ENCODE measurements at places on chromosomes 5 and 9. TPM values are rescaled to one million over a fixed set of nuclear protein-coding genes. Genes with fewer than 3 reads are reported as not detected.

Gene SLC36A2
- total RNA-seq = not detected

Gene SMIM33
- total RNA-seq = not detected

Gene PCDHA1
- total RNA-seq = not detected

Gene TLX3
- not detected for total RNA-seq

Gene WDR38
- 0.78 TPM for total RNA-seq

Gene ANKRD20A1
- 0.78 TPM for total RNA-seq

Gene OR1N1
- not detected for total RNA-seq

Gene FOXD4L3
- total RNA-seq = not detected

- no peak for DNase-seq
- no peaks in the 10 kb centered on the region for H3K27me3 ChIP-seq
- H3K4me3 ChIP-seq = no peak overlapping the region
- no peaks in the 10 kb centered on the region for H3K4me1 ChIP-seq
- H3K27ac ChIP-seq = no peak overlapping the region
- no peaks in the 10 kb centered on the region for H3K36me3 ChIP-seq
These were observed 17.3 kb upstream of the BICD2 start for GRCh38 chr9:92781899-92782298.

- H3K4me3 ChIP-seq = no peak overlapping the region
- no peaks in the 10 kb centered on the region for H3K36me3 ChIP-seq
- H3K27me3 ChIP-seq = no peaks in the 10 kb centered on the region
- DNase-seq = no peak
These were observed 147.0 kb downstream of the GABRG2 start for GRCh38 chr5:162214551-162214950.

GRCh38 chr5:90844931-90845330 is 286.3 kb downstream of the ADGRV1 start:
- H3K4me1 ChIP-seq = no peaks in the 10 kb centered on the region
- H3K4me3 ChIP-seq = no peak overlapping the region
- no peaks in the 10 kb centered on the region for H3K27me3 ChIP-seq

DNA sequence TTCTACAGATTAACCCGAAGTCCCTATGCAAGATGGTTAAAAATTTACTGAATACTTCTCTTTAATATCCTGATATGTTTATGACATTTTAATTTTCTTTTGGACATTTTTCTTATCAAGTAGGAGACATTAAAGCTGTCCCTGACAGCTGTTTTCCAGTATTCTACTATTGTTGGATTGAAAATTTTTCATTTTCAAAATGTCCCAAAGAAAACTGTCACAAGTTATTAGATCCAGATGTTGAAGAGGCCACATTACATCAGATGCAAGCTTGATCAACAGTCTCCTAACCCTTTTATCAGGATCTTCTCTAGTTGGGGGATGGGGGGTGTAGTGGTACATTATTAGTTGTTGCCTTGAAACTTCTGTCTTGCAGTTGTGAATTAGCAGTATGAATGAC is 1402.7 kb upstream of the DMAC1 start:
- no peak for DNase-seq
- no peak overlapping the region for H3K4me3 ChIP-seq
- H3K4me1 ChIP-seq = no peaks in the 10 kb centered on the region
- no peaks in the 10 kb centered on the region for H3K27me3 ChIP-seq
- H3K27ac ChIP-seq = no peak overlapping the region

GRCh38 chr5:78221964-78222451 is 72.5 kb downstream of the AP3B1 start:
- H3K27ac ChIP-seq = no peak overlapping the region
- H3K36me3 ChIP-seq = no peaks in the 10 kb centered on the region
- H3K4me3 ChIP-seq = no peak overlapping the region
- no peaks in the 10 kb centered on the region for H3K4me1 ChIP-seq

- H3K4me1 ChIP-seq = peaks cover 10% of the 10 kb centered on the region
- peak; percentile 18 for DNase-seq
- no peak within 1 kb of the TSS for H3K27ac ChIP-seq
- no peaks in the 10 kb centered on the region for H3K36me3 ChIP-seq
- peak within 1 kb of the TSS; percentile 8 for H3K4me3 ChIP-seq
These were observed at the start of gene HACD4 for GRCh38 chr9:21031091-21031807. HACD4 (minus strand) TSS chr9:21031640; CDS start chr9:21031590, 50 bp downstream.

GRCh38 chr9:103625161-103625804 is 468.8 kb upstream of the SMC2 start:
- no peaks in the 10 kb centered on the region for H3K36me3 ChIP-seq
- H3K27me3 ChIP-seq = no peaks in the 10 kb centered on the region
- no peak overlapping the region for H3K4me3 ChIP-seq
- DNase-seq = no peak
- H3K27ac ChIP-seq = no peak overlapping the region

- no peaks in the 10 kb centered on the region for H3K27me3 ChIP-seq
- no peaks in the 10 kb centered on the region for H3K4me1 ChIP-seq
- H3K27ac ChIP-seq = no peak overlapping the region
- no peak for DNase-seq
- no peak overlapping the region for H3K4me3 ChIP-seq
These were observed 43.2 kb downstream of the SH3TC2 start for GRCh38 chr5:149019679-149020078.

DNA sequence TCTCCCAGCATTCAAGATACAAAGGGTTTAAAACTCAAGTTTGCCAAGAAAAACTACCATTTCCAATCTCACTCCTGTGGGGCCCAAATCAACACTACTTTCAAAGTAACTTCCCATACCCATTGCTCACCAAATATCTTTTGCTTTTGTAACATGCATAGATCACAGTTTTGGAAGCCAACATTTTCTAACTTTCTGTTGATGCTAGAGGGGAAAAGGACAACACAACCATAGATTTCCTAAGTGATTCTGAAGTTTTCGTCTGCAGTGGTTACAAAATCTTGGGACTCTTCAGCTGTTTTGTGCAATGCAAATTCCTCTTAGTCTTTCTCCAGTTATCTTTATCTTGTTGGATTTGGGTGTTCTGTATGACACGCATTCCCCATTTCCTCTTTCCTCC is 94.1 kb upstream of the PAPPA start:
- H3K4me3 ChIP-seq = no peak overlapping the region
- DNase-seq = no peak
- H3K27ac ChIP-seq = no peak overlapping the region
- no peaks in the 10 kb centered on the region for H3K27me3 ChIP-seq
